ENCODE measurements at places on chromosomes 1 and 21.

GRCh38 chr1:236401698-236402097 lies 7.6 kb downstream of the EDARADD start:
- DNase-seq, result no peak

DNA sequence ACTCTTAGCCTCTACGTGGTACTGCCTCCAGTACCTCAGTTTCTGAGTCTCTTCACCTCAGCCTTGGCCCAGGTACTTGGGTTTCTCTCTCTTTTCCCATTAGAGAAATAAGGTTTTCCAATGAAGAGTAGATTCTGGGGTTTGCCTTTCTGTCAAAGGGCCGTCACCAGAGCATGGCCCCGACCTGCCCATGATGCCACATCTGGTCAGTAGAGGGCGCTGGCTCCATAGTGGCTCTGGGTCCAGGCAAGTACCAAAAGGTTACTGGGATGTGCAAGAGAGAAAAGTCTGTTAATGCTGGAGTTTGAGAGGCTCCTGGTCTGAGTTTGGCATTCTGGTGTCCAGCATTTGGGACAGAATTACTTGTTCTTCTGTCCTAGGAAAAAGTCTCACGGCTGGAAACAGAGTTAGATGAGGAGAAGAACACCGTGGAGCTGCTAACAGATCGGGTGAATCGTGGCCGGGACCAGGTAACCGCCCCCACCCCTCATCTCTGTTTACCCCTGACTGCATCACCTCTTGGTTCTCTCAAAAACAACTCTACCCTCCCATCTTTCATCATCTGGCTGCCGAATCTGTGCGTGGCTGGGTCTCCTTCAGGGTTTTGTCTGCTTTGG lies 5.3 kb upstream of the TUFT1 start:
- peak; percentile 76 for DNase-seq

GRCh38 chr1:83641206-83641658 lies 357.7 kb downstream of the TTLL7 start:
- DNase-seq, result peak; percentile 13

DNA sequence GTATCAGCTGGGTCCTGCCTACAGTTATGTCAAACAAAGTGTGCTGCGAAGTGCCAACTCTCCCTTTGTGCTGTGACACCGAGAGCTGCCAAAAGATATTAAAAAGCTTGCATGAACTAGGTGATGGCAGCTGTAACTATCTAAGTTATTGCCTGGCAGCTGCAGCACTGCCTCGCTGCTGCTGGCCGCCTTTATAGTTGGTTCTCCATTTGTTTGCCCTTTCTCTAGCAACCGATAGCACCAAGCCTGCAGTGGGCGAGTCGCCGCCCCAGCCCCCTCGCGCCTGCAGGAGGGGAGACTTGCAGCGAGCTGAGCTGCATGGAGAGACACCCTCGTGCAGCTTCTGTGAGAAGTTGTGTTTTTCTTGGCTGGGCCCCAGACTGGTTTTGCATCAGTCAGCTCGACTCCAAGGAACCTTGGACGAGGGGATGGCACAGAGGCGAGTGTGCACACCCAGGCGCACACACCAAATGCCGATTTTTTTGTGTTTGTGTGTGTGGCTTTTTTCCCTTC lies 330.6 kb downstream of the RPS6KC1 start:
- DNase-seq, result no peak

- no peak for DNase-seq
These were observed 160.9 kb downstream of the TBX15 start for GRCh38 chr1:118827207-118827606.

GRCh38 chr1:69221524-69221923 lies 346.2 kb upstream of the LRRC7 start:
- no peak for DNase-seq

GRCh38 chr1:51569284-51570062 lies 47.4 kb upstream of the OSBPL9 start:
- DNase-seq, result peak; percentile 90

DNA sequence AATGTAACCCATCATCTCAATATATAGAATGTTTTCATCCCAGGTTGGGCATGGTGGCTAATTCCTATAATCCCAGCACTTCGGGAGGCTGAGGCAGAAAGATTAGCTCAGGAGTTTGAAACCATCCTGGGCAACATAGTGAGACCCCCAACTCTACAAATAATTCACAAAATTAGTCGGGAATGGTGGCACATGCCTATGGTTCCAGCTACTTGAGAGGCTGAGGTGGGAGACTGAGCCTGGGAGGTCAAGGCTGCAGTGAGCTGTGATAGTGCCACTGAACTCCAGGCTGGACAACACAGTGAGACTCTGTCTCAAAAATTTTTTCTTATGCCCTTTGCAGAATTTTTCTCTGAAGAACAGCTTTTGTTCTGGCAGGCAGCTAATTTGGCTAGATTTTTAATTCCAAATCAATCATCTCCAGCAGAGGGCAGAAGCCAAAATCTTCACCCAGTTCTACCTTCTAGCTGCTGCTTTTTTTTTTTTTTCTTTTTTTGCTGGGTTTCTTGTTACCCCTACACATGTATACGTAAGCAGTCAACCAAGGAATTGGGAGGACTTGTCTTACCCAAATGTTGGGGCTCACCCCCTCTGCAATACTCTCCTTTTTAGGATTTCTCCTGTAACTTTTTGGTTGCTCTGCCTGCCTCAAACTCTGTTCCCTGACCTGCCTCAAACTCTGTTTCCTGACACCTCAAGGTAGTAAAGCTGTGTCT lies 2.7 kb upstream of the RAD54L start:
- peak; percentile 26 for DNase-seq
